H1 (cell line): ENCODE measurements at places on chromosomes 5 and 9. TPM values are rescaled to one million over a fixed set of nuclear protein-coding genes. Genes with fewer than 3 reads are reported as not detected.

The GABRA6 gene
- not detected in 2 replicates for total RNA-seq

The PRSS3 gene
- total RNA-seq: not detected in 2 replicates

The OBP2B gene
- not detected in 2 replicates for total RNA-seq

The ADAMTS12 gene
- 12.3 and 12.8 TPM in 2 replicates for total RNA-seq
